Ascending aorta (tissue), 2 donors: ENCODE measurements at places on chromosomes 16 and 17. TPM values are rescaled to one million over a fixed set of nuclear protein-coding genes. Genes with fewer than 3 reads are reported as not detected.

DNA sequence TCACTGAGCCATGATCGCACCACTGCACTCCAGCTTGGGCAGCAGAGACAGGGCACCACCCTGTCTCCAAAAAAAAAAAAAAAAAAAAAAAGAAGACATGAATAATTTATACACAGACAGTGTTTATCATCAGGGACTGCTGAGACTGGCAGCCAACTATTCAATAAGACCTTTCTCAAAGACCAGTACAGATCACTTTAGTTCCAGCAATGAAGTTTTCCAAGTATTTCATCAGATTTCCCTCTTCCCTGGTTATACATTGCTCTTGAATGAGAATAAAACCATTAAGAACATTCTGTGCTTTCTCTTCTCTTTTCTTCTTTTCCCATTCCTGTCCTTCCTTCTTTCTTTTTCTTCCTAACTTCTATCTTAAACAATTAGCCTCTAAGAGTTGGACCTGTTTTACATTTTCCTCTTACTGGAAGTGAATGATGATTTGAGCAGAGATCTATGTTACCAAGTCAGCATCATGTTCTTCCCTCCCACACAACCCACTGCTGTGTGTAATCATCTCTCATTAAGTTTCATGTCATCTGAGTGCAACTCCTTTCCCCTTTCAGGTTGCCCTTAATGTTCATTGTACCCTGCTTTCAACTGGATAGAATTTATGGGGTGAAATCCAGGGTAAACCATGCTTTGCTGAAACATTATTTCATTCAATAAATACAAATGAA, 35.9 kb upstream of the SMIM36 start:
- H3K27me3 ChIP-seq, result no peaks in the 10 kb centered on the region
- no peaks in the 10 kb centered on the region for H3K36me3 ChIP-seq
- DNase-seq, result no peak
- H3K27ac ChIP-seq, result no peak overlapping the region
- no peaks in the 10 kb centered on the region for H3K4me1 ChIP-seq

- H3K27ac ChIP-seq, result no peak overlapping the region
- no peak overlapping the region for H3K4me3 ChIP-seq
- no peak for DNase-seq
- H3K36me3 ChIP-seq, result peaks cover 8% of the 10 kb centered on the region
Observed at GRCh38 chr17:4272972-4273368, 9.2 kb upstream of the ANKFY1 start.

The FOXN1 gene
- total RNA-seq, result not detected

The MRM1 gene
- not detected for total RNA-seq

DNA sequence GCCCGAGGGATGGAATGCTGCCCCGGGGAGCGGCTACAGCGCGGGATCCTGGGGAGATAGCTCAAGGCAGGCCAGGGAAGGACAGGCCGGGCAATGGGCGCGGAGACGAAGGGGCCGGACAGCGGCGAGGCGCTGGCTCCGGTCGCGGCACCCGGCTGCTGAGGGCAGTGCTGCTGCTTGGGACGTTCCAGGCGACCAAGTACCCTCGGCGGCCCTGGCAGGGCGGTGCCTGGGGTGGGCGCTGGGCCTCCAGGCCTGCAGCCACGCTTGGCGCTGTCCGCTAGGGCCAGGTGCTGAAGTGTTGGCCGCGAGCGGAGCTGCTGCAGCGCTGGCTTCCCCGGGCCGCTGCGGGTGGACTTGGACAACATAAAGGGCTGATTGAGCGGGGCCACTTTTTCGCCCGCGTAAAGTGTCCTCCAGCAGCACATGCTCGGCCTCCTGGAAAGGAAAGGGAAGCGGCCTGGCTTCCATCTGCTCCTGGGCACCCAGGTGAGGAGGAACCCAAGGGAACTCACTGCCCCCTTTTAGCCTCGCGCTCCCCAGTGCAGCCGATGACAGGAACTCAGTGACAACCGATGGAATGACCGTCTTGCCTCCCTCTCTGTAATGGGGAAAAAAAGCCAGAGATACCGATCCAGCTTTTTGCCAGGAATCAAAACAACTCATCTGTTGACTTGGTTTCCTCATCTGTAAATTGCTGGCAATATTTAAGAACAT, 23.7 kb downstream of the CLEC3A start:
- H3K4me3 ChIP-seq, result peak overlapping the region; percentile 27
- peak; percentile 68 for DNase-seq
- H3K27ac ChIP-seq, result no peak overlapping the region

The RPL13 gene
- total RNA-seq, result 8,360 TPM

- DNase-seq, result no peak
- H3K27me3 ChIP-seq, result no peaks in the 10 kb centered on the region
- H3K4me1 ChIP-seq, result peaks cover 37% of the 10 kb centered on the region
- peaks cover 42% of the 10 kb centered on the region for H3K36me3 ChIP-seq
Observed at GRCh38 chr17:18257268-18257981, 1.1 kb downstream of the FLII start.

The ENPP7 gene
- 2.2 TPM for total RNA-seq

DNA sequence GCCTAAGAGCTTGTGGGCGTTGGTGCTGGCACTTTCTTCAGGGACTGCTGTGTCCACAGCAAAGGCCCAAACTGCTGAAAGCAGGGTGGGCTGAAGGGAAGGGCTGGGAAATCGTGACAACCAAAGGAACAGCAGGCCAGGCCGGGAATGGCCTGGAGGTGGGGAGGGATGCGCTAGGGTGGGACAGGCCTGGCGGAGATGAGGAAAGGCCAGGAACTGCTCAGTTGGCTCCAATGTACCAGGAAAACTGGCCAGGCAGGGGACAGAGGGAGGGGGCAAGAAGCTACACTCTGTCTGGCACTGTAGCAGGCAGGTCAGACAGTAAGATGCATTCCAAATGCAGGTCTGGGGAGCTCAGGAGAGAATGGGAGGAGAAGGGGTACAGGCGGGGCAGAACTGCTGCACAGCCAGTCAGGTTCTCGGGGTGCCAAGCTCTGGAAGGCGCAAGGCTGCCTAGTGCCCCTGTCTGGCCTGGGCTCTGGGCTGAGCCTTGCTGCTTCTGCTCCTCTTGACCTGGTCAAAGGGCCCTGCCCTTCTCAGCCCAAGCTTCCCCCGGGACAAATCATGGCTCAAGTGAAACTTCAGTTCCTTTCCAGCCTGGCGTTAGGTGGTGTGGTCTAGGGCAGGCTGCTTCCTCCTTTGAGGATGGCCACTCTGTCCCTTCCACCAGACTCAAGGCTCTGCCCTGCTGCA, 7.3 kb downstream of the PNMT start:
- H3K27ac ChIP-seq, result peak overlapping the region; percentile 95
- no peaks in the 10 kb centered on the region for H3K27me3 ChIP-seq
- H3K36me3 ChIP-seq, result no peaks in the 10 kb centered on the region
- peaks cover 49% of the 10 kb centered on the region for H3K4me1 ChIP-seq
- H3K4me3 ChIP-seq, result no peak overlapping the region
- no peak for DNase-seq

DNA sequence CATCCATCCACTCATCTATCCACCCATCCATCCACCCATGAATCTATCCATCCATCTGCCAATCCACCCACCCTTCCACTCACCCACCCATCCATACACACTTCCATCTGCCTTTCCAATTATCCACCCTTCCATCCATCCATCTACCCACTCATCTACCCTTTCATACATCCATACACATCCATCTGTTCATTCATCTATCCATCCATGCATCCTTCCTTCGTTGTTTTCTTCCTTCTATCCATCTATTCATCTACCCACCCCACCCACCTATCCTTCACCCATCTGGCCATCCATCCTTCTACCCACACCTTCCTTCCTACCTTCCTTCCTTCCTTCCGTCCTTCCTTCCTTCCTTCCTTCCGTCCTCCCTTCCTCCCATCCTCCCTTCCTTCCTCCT, 106.1 kb downstream of the WWOX start:
- H3K36me3 ChIP-seq, result no peaks in the 10 kb centered on the region
- H3K27me3 ChIP-seq, result no peaks in the 10 kb centered on the region
- no peak overlapping the region for H3K27ac ChIP-seq
- no peaks in the 10 kb centered on the region for H3K4me1 ChIP-seq

GRCh38 chr16:68490829-68491575, 42.7 kb upstream of the SMPD3 start:
- no peaks in the 10 kb centered on the region for H3K4me1 ChIP-seq
- DNase-seq, result no peak
- H3K27me3 ChIP-seq, result no peaks in the 10 kb centered on the region

The KRT23 gene
- total RNA-seq, result not detected

GRCh38 chr17:57567251-57567650, 177.8 kb downstream of the CCDC182 start:
- no peak for DNase-seq
- peaks cover 5% of the 10 kb centered on the region for H3K4me1 ChIP-seq
- H3K27ac ChIP-seq, result no peak overlapping the region
- no peak overlapping the region for H3K4me3 ChIP-seq

The KCNJ2 gene
- 7.5 TPM for total RNA-seq

- no peaks in the 10 kb centered on the region for H3K27me3 ChIP-seq
- no peak overlapping the region for H3K27ac ChIP-seq
- peak; percentile 21 for DNase-seq
- H3K36me3 ChIP-seq, result no peaks in the 10 kb centered on the region
Observed at GRCh38 chr16:27080895-27081294, 14.2 kb downstream of the C16orf82 start.

DNA sequence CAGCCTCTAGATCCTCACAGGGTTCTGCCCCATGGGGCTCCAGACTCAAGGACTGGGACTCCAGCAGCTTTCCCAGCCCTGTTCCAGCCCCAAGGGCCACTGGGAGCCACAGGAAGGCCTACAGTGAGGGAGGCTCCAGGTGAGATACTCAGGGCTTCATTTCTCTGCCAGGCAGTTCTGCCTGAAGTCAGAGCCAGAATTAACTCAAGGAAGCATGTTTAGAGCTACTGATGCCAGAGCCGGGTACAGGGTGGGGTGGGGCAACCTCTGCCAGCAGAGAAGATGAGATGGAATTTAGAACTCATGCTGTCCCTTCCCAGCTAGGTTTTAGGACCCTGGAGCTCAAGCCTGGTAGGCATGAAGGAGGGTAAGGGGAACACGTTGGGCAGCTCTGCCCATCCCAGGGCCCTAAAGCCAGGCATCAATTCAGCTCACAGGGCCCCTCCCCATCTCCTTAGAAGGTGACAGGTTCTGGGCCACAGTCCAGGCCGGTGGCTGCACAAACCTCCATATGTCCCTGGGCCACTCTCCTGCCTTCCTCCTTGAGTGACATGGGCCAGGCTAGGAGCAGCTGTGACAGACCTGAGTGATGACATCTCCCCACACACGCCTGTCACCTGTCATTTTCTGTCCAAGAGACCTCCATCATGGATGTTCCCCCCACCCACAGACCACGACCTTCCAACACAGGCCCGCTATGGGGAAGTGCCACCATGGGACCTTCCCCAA, 24.5 kb upstream of the SPPL2C start:
- no peaks in the 10 kb centered on the region for H3K27me3 ChIP-seq
- DNase-seq, result no peak
- H3K27ac ChIP-seq, result no peak overlapping the region
- H3K36me3 ChIP-seq, result no peaks in the 10 kb centered on the region

The ODAD4 gene
- not detected for total RNA-seq

GRCh38 chr17:78486228-78486802, 90.9 kb downstream of the DNAH17 start:
- DNase-seq, result no peak
- H3K4me1 ChIP-seq, result no peaks in the 10 kb centered on the region
- H3K27me3 ChIP-seq, result peaks cover 8% of the 10 kb centered on the region
- no peaks in the 10 kb centered on the region for H3K36me3 ChIP-seq
- no peak overlapping the region for H3K27ac ChIP-seq

- no peaks in the 10 kb centered on the region for H3K36me3 ChIP-seq
- no peak overlapping the region for H3K27ac ChIP-seq
- H3K4me1 ChIP-seq, result no peaks in the 10 kb centered on the region
- H3K27me3 ChIP-seq, result no peaks in the 10 kb centered on the region
- no peak for DNase-seq
- H3K4me3 ChIP-seq, result no peak overlapping the region
Observed at GRCh38 chr16:31356566-31357323, 1.8 kb downstream of the ITGAX start.

DNA sequence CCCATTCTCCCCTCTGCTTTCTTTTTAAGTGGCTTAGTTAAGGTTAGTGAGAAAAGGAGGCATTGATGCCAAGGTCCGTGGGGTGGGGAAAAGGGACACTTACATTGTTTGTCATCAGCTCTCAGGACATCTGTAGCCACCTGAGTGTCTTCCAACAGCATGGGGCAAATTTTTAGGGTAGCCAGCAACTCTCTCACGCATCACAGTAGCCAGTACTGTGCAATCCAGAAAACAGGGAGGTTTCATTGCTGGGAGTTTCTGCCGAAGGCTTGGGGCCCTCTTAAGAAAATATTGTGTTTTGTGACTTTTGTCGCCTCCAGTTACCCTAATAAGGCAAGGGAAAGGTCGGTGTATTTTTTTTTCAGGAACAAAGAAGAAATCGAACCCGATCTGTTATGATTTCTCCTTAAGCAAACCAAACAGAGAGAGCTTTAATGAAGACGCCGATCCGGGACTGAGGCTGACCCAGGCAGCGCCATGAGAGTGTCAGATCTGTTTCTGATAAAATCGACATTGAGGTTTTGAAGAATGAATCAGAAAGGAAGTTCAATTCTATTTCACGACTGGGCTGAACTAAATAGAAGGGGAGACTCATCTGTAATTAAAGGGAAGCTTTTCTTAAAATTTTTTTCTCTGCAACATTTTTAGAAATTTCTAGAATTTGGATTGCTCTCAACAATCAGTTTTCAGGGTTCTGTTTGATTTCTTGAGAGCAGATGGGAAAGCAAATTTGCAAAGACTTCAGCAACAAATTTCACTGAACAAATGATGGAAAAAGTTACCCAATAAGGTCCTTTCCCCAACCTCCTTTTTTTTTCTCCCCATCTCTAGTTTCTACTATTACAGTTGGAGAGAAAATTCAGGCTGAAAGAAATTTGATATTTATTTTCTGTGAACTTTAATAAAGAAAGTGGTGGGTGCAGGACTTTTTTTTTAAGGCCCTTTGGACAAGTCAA, 144.7 kb upstream of the IRX3 start:
- no peak for DNase-seq
- no peaks in the 10 kb centered on the region for H3K36me3 ChIP-seq
- H3K4me3 ChIP-seq, result no peak overlapping the region
- no peak overlapping the region for H3K27ac ChIP-seq
- H3K27me3 ChIP-seq, result no peaks in the 10 kb centered on the region

DNA sequence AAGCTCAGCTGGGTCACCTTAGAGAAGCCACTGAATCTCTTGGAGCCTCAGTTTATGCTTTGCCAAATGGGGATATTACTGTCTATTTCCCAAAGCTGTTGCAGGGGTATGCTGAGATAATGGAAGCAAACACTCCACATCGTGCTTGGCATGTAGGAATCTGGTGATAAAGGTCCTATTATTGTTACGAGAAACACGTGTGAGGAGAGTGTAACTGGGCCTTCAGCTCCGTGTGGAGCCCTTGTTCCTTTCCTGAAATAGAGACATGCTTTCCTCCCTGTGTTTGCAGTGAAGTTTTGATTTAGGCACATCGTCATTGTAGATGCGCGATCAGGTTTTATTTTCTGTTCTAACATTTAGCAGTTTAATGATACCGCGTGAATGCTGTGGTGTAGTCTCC, 292.4 kb downstream of the CPPED1 start:
- DNase-seq, result no peak
- no peak overlapping the region for H3K4me3 ChIP-seq
- no peaks in the 10 kb centered on the region for H3K27me3 ChIP-seq
